ENCODE measurements at places on chromosomes 13 and 19.

- no peak for DNase-seq
These were observed 11.5 kb downstream of the PLPPR3 start for GRCh38 chr19:810077-810855.

GRCh38 chr19:5330307-5330720 lies 10.3 kb downstream of the PTPRS start:
- DNase-seq = no peak

DNA sequence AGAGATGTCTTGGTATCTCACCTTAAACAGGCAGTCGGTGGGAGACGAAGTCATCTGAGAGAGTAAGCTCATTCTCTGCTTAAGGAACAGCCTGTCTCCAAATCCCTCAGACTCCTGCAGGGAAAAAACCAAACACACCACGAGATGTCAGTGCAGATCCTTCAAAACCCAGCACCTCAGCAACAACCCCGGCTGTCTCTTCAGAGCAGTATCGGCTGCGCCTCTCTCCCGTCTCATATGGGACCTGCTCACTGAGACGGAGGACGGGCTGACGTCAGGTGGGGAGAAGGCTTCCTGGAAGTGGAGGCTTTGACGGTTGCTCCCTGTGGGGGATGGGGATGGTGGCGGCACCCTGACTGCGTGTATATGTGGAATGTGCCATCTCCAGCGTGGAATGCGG lies 43.6 kb downstream of the ANKRD27 start:
- DNase-seq = no peak

DNA sequence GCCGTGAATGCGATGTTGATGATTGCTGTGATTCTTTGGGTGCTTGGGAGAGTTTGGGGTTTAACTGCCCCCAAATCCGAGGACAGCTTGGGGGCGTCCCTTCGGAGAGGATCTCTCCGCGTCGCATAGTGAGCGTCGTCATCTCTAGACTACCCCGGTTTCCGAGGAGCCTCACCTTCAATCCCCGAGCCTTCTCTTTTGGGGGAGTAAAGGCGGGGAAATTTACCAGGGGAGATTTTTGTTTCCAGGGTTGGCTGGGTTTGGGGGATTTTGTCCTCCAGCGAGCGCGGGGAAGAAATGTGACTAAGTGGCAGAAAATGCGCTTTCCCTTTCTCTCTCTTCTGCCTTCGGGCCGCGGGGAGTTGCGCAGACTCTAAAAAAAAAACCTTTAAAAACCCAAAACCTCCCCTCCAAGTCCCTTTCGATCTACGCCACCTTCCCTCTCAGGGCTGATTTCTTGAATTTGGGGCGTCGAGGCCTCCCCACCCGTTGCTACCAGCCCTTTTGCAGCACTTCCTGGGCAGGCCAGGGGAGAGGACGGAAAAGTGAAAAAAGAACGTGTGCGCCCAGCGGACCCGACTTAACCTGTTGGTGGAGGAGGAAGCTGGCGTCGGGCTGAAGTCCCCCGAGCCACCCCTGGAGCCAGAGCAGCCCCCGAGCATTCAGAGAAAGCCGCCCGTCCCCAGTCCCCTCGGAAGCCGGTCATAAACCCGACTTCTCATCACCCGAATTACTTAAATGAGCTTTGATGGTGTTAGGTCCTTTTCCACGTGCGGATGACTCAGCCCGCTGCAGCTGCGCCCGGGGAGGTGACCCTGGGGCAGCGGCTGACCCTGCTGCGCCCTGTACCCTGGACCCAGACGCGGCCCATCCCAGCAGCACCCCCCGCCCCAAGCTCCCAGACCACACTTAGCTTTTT lies 17.7 kb downstream of the NFIX start:
- no peak for DNase-seq

DNA sequence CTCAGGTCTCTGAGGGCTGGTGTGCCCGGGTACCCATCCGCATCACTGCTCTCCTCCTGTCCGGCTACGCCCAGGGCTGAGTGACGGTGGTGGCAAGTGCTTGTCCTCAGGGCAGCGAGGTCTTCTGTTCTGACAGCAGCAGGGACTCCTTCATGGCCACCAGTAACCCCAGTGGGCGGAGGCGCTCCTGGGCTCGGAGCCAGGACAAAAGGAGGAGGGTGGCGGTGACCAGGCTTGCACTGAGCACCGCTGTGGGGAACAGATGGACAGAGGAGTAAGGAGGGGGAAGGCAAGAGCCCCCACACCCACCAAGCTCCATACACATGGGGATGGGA lies 5.8 kb downstream of the CD320 start:
- no peak for DNase-seq

- no peak for DNase-seq
These were observed 143.2 kb downstream of the KATNAL1 start for GRCh38 chr13:30164146-30164545.

GRCh38 chr19:4768934-4769777 lies 22.4 kb upstream of the FEM1A start:
- DNase-seq = peak; percentile 69

- DNase-seq = no peak
These were observed 5.7 kb downstream of the FOXO1 start for GRCh38 chr13:40660692-40661091.

- DNase-seq = no peak
These were observed at the start of gene CD209 for GRCh38 chr19:7746903-7747884. TSS of gene CD209 (minus strand) at chr19:7747534. CDS start at chr19:7747511, 23 bp downstream.

DNA sequence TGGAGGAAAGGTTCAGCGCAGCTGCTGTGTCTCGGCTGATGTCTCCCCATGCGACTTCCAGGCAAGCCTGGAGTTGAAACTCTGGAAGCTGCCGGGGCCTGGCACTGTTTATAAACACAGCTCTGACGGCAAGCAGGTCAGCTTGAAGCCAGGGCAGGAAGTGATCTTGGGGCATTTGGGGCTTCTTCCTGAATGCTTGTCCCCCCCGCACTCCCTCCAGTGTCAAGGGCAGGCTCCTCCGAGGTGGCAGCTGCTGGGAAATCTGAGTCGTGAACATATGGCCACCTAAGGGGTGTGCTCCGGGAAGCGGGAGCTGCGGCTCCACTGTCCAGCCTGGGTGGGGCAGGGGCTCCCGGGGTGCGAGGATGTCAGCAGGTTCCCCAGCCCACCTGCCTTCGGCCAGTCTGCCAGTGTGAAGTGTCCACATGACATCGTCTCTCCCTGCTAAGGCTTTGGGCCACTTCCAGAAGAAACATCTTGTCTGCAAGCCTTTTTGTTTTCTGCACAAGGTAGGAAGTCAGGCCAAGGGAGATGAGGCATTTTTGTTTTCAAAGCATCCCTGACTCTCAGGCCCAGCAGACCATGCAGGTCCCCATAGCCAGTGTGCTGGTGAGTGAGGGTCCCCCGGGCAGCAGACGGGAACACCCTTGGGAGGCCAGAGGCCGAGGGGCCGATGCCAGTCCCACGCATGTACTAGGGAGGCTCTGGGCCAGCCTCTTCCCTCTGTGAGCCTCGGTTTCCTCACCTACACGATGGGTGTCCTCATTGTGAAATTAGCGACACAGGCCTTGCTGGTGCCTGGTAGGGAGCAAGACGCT lies 2.7 kb downstream of the PIAS4 start:
- no peak for DNase-seq

GRCh38 chr19:611481-611868 lies 21.8 kb downstream of the HCN2 start:
- DNase-seq = peak; percentile 26

DNA sequence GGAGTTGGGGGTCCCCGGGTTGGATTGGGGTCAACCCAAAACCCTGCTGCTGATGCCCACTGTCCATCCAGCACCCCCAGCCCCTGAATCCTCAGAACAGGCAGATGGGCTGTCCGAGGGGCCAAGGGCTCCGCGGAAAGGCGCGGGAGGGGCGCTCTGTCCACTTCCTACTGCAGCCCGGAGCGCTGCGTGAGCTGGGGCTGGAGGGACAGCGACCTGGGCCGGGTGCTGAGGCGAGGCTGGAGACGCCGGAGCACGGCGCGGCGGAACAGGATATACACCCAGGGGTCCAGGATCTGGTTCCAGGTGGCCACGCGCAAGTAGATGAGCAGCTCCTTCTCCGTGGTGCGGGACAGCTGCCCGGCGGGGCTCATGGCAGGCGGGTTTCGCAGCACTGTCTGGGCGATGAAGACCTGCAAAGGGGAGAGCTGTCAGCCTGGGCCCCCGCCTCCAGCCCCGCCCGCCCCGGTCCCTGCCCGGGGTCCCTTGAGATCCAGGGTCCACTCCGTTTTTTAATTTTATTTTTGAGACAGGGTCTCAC lies 10.3 kb downstream of the GIPC3 start:
- no peak for DNase-seq

DNA sequence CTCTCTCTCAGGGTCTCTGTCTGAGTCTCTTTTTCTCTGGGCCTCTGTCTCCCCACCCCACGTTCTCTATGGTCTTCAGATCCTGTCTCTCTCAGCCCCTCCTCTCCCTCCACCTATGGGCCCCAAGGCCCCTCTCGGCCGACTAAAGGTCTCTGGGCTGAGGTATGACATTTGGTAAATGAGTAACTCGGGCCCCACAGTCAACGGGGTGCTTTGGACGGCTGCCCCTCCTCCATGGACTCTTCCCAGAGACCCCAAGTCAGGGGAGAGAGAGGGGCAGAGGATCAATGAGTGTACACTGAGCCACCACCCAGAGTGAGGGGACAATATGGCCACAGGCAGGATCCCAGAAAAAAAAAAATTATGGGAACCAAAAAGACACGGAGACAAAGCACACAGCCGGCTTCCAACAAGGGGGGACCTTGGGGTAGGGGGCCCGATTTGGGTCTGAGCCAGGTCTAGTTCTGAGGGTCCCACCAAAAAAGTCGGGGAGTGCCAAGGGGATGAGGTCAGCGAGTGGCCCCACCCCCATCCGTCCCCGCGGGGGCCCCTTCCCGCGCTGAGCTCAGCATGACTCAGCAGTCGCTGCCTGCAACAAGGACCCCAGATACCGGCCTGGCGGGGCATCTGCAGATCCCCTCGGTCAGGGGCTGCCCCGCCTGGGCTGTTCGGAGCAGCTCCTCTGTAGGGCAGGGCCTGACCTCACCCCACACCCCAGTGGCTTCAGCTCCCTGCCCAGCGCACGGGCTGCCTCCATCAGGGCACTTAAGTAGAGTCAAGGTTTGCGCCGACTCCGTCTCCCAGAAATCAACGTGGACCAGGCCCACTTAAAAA lies 1.5 kb upstream of the FTL start:
- DNase-seq = peak; percentile 57

DNA sequence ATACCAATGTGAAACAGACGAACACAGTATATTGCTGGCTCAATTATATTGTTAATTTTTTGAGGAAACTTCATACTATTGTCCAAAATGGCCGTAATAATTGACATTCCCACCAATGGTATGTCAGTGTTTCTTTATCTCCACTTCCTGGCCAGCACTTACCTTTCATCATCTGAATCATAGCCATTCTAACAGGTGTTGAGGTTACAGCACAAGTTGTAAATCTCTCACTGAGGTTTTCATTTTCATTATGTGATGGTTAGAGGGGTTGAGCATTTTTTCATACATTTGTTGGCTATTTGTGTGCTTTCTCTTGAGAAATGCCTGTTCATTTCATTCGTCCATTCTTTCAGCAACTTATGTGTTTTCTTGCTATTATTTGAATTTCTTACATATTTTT lies 824.0 kb downstream of the UQCRFS1 start:
- DNase-seq = no peak

GRCh38 chr19:47094557-47095475 lies 18.8 kb downstream of the ZC3H4 start:
- DNase-seq = no peak

- no peak for DNase-seq
These were observed 25.3 kb downstream of the TRPM4 start for GRCh38 chr19:49182848-49183375.

DNA sequence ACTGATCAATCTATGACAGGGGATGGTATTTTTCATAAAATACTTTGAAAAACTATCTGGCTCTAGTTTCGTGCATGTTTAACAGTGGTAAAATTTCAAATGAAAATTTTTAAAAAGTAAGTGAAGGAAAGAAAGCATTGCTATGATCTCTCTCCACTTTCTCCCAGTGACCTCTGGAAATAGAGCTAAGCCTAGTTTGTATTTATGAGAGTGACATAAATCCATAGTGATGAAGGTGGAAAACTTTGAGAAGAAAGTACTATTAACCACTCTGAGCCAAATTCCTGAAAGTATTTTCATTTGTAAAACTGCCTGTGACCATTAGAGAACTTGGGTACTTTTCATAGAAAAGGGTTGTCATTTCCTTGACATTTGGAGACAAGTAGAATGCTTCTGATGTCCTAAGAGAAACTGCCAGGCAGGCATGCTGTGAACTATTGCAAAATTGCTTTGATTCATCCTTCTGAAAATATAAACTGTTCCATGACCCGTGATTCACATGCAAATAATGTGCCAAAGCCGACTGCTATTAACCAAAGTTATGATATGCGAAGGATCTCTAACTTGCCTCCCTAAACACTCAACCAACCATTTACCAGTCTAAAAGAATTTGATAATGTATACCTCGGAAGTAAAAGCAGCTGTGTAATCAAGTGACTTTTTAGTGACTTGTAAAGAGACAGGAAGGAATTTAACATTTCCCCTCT lies 133.2 kb downstream of the VWA8 start:
- DNase-seq = peak; percentile 80

- no peak for DNase-seq
These were observed 86.2 kb downstream of the CAB39L start for GRCh38 chr13:49357694-49358093.

Data from fibroblast of the conjunctiva (primary cell).